ENCODE measurements at places on chromosomes 6 and 20. TPM values are rescaled to one million over a fixed set of nuclear protein-coding genes. Genes with fewer than 3 reads are reported as not detected.

C6orf15 gene
- not detected for total RNA-seq

IL17A gene
- not detected for total RNA-seq

C4A gene
- total RNA-seq, result 547 TPM

GRCh38 chr6:127972815-127973214, 72.0 kb upstream of the THEMIS start:
- no peak for DNase-seq

FARS2 gene
- total RNA-seq, result 20.0 TPM

- no peak for DNase-seq
These were observed 21.4 kb downstream of the PYGB start for GRCh38 chr20:25269057-25269832.

GRCh38 chr6:75368864-75369402, 84.3 kb upstream of the TMEM30A start:
- no peak for DNase-seq

- no peak for DNase-seq
These were observed 85.6 kb downstream of the PFDN4 start for GRCh38 chr20:54293526-54293925.

OVOL2 gene
- not detected for total RNA-seq

DNA sequence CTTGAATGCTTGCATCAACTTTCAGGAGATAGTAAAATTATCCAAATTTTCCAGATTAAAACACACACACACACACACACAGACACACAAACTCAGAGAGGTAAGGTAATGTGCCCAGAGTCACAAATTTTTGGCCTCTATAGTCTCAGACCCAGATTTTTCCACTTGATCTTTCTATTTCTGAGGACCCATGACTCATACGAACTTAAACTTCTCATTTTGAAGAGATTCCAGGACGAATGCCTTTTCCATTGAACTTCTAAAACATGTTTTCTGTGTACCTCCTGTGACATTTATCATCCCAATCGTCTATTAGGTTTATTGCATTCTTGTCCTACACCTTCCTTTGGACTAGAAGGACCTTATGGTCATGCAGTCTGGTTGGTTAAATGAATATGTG, 172.9 kb upstream of the COL21A1 start:
- DNase-seq, result no peak

DNA sequence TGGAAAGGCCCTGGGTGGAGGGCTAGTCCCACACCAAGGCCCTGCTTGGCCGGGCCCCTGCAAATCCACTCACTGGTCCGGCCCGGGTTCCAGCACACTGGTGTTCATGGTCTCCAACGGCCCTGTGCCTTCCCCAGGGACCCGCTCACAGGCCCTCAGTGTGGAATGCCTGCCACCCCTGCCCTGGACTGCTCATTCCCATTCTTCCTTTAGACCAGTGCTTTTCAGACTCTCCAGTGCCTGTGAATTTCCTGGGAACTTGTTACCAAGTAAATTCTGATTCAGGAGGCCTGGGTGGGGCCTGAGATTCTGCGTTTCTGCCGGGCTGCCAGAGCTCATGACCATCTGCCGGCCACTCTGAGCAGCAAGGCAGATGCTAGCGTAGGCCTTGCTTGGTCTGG, 5.7 kb upstream of the PXDC1 start:
- DNase-seq, result no peak

BLOC1S5 gene
- 16.1 TPM for total RNA-seq

XKR7 gene
- not detected for total RNA-seq

HLA-DOB gene
- total RNA-seq, result not detected

- DNase-seq, result no peak
These were observed 100.1 kb downstream of the FARS2 start for GRCh38 chr6:5361396-5361795.

GRCh38 chr6:75946146-75946831, 126.2 kb downstream of the IMPG1 start:
- no peak for DNase-seq

SLC35F1 gene
- 0.78 TPM for total RNA-seq

HEBP2 gene
- total RNA-seq, result 36.4 TPM

GRCh38 chr6:87396595-87397392, 11.0 kb upstream of the CFAP206 start:
- DNase-seq, result no peak

DBNDD2 gene
- 33.6 TPM for total RNA-seq

- DNase-seq, result no peak
These were observed 77.9 kb upstream of the PAK5 start for GRCh38 chr20:9916761-9917160.

DNA sequence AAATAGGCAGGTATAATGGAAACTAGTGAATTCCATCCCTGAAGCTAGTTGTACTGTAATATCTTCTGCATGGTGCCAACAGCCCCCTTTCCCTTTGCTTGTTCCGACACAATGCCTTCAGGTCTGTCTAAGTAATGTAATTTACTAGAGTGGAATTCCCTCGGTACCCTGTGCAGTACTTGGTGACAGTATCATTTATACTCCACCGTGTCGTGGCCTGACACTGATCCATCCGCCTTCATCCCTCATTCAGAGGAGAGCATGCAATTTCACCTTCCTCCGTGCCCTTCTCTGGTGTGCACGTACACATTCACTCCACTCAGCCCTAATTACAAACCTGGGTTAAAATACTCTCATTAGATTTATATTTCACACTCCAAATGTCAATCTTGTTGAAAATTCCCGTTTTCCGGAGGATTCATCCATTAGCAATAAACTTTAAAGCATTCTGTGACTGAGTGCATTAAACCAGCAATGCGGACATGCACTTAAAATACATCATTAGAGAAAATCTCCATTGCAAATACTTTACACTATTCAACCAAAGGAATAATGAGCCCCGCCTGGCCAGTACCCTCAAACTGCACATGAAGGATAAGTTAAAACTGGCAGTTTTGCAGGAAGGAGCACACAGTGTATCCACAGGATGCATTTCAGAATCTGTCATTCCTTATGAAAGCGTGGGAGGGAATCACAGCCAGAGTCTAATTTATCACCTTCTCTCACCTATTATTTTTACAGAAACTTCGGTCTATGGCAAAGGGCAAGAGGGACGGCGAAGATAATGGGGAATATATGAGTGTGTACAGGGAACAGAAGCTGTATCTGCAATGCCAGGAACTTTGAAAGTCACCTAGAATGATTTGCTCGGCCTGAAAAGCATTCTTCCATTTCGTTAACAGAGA, 182.5 kb downstream of the GJA10 start:
- no peak for DNase-seq

EBF4 gene
- 13.3 TPM for total RNA-seq

ZSCAN23 gene
- total RNA-seq, result 8.0 TPM

DNA sequence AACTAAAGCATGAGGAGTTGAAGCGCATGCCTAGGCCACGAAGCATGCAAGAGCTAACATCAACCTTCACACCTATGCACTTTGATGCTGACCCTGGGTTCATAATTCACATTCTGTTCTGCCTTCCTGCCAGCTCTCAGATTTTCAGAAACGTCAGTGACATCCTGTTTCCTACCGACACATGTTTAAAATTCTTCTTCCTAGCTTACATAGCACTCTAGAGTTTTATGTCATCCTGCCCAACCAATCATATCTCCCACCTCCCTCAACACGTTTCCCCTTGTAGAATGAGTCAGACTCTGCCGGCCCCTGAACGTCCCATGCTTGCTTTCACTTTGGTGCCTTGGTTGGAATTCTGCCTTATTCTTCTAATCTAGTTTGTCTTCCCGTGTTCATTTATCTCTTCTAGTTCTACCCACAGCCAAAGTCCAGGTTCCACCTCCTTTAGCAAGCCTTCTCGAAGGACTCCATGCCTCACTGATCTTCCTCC, 97.2 kb upstream of the MAP7 start:
- peak; percentile 71 for DNase-seq

GRCh38 chr6:154874773-154875592, 120.1 kb upstream of the TIAM2 start:
- no peak for DNase-seq

WFDC12 gene
- total RNA-seq, result not detected

DNA sequence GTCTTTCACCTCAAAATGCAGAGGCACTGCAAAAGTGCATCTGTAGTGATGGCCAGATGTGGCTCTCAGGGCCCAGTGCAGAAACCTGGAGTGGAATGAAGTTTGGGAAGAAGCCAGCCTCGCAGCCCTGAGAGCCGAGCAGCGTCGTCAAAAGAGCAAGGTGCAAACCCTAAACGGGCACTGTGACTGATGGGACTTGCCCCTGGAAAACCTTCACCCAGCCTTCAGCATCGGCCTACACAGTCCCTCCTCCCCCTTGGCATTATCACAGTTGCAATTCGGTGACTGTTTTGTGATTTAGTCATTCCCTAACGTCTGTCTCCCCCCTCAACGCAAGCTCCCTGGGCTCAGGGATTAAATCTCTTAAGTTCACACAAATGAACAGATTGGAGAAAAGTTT, 38.6 kb downstream of the TAF4 start:
- no peak for DNase-seq

LRFN2 gene
- total RNA-seq, result 0.07 TPM

DNA sequence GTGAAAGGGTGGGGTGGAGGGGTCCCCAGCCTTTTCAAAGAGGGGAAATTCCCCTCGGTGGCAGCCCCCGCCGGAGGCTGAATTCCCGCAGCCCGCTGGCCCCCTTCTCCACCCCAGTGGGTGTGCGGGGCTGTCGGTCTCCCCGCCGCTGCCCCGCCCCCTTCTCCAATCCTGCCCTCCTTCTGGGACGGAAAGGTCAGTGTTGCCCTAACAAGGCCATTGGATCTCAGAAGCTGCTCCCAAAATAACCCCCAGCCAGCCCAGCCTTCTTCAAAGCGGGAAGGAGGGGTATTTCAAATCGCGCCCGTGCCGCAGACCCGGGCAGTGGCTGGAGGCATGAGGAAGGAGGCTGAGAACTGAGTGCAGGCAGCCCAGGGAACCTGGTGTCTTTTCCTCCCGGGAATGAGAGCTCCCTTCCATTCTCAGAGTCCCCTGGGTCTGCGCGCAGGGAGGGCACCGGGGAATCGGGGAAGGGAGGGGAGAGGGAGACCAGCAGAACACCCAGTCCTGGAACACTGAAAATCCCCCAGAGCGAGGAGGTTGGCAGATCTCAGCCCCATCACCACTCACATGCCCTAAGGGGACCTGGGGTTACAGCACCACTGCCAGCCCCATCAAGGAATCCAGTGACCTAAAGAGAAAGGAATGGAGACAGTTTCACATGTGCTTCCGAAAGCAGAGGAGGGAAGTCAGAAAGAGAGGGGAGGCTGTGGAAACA, at the start of gene JPH2:
Gene JPH2 (minus strand): TSS at position 135 of the 718 bp plus-strand sequence. CDS start 483 bp downstream, outside the sequence.
- peak; percentile 56 for DNase-seq

DNA sequence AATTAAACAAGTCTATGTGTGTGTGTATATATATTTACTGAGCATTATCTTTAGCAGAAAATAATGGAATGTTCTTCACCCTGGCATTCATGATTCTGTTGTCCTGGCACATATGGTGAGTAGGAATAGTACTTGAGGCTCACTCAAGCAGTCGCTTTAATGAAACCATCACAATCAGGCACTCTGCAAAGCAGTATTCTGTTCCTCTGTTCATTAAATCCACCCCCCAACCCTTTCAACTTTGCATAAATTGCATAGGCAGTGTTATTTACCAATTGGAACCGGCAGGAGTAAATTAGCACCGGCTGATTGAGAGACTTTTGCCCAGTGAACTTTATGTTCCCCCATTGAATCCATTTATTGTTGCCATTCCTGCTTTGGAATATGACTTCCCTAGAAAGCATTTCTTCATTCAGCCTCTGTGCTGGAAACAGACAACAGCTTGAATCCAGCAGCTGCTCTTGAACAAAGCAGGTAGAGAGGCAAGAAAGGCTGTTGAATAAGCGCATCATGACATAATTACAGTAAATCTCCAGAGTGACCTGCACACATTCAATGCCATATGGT, 268.0 kb upstream of the RNF217 start:
- no peak for DNase-seq

- DNase-seq, result no peak
These were observed 58.8 kb downstream of the RPRD1B start for GRCh38 chr20:38092260-38092857.

TGM2 gene
- 262 TPM for total RNA-seq

DNA sequence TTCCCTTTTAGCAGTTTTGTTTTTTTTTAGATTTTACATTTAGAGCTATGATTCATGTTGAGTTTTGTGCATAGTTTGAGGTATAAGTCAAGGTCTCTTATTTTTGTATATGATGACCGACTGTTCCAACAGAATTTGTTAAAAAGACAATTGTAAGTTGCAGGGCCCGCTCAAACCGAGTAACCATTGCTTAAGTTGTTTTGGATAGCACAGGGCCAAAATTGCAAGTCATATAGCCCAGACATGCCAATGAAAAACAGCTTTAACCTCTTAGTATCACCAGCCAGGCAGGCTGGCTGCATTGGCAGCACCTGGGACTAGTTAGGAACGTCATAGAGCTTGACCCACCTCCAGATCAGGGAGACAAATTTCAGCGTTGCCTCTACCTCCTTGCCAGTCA, 47.3 kb downstream of the PFDN4 start:
- DNase-seq, result no peak

EYA2 gene
- 1.2 TPM for total RNA-seq

- no peak for DNase-seq
These were observed 30.9 kb downstream of the FAXC start for GRCh38 chr6:99318566-99318965.

- DNase-seq, result no peak
These were observed 4.1 kb downstream of the EBF4 start for GRCh38 chr20:2696646-2697045.

HLA-DQA1 gene
- 49.8 TPM for total RNA-seq

RAMACL gene
- total RNA-seq, result 1.8 TPM

GRCh38 chr6:151869787-151870186, 62.3 kb downstream of the ESR1 start:
- DNase-seq, result no peak

GRCh38 chr20:38473367-38473795, 738 bp downstream of the RALGAPB start:
- DNase-seq, result no peak

TRIM10 gene
- not detected for total RNA-seq
